ENCODE measurements at places on chromosomes 1 and 21.

DNA sequence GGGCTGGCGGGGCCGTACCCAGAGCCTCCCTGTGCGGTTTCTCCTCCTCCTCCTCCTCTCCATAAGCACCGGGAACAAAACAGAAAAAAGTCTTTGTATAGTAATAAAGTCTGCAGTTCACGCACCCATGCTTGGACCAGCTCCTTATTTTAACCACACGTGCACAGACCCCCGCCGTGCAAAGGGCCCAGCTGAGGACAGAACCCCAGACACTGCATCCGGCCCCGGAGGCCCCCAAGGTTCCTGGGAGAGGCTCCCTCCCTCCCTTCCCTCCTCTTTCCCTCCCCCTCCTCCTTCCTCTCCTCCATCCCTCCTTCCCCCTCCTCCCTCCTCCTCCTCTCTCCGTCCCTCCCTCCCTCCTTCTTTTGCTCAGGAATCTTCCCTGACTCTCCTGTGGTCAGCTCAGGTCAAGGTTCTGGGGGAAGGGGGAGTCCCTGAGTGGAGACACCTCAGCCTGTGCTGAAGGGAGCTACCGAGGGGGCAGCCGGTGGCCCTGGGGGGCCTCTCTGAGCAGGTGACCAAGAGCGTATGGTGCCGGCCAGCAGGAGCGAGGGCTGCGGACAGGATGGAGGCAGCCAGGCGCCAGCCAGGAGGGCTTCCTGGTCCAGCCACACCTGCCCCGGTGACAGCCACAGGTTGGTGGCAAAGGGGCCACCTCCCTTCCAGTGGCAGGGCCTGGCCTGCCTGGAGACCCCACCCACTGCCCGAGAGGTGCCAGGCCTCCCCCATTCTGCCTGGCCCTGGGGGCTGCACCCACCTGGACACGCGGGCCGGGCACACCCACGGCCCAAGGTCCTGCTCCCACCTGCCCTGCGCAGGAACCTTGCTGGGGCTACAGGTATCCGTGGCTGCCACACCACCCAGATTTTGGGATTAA is 3.2 kb upstream of the TTLL10 start:
- no peak for DNase-seq

- DNase-seq, result no peak
Observed at GRCh38 chr1:64318428-64318827, 115.0 kb downstream of the UBE2U start.

DNA sequence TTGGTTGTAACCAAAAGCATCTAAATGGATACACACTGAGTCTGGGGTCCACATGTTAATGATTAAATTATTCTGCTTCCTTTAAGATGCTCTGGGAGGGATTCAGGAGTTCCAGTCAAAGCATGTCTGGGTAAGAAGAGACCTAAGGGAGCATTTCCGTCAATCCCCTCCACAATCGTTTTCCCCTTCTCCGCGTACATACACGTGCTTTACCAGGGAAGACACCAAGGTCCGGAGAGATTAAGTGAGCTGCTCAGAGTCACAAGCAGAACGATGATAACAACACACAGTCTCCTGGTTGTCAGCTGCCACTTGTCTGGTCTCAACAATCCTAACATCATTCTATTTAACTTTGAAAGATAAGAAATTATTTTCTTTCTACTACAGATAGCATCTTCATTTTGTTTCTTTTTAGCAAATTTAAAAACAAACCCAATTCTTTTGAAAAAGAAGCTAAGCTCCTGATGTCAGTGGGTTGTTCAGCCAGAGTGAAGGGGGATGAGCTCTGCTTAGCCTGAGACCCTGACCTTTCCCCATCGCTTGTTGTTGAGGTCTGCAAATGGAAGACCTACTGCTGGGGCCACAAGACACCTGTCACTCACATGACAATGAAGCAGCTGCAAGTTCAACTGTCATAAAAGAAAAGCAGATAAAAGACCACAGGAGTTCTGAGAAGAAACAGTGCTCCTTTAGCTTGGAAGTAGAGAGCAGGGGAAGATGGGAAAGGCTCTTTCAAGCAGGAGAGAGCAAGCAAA is 4.5 kb downstream of the PAFAH2 start:
- no peak for DNase-seq

DNA sequence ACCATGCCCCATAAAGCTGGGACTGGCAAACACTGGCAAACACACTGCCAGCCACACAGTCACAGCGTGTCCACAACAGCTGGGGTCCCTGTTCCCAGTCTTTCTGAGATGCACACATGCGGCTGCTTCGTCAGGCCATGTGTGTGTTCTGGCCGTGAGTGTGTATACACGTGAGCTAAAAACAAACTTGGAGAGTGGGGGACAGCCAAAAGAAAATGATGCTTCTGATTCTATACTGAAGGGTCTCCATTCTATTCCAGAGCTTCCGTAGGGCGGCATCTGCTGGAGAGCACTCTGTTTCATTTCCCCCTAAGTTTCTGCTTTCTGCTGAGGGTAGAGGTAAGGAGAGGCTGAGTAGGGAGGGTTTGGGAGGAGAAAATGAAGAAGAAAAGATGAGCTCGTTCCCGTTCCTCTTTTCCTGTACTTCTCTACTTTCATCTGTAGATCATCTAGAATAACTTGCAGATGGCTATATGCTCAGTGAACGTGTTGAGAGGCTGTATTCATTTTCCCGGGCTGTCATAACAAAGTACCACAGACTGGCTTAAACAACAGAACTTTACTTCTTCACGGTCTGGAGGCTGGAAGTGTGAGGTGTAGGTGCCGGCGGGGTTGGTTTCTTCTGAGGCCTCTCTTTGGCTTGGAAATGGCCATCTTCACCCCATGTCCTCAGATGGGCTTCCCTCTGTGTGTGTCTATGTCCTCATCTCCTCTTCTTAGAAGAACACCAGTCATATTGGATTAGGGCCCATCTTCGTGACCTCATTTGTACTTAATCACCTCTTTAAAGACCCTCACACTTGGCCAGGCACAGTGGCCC is 151.6 kb downstream of the TOMM20 start:
- no peak for DNase-seq

GRCh38 chr1:175217721-175218531 is 25.4 kb upstream of the KIAA0040 start:
- no peak for DNase-seq

- no peak for DNase-seq
Observed at GRCh38 chr1:44830900-44831304, 12.2 kb downstream of the PTCH2 start.

DNA sequence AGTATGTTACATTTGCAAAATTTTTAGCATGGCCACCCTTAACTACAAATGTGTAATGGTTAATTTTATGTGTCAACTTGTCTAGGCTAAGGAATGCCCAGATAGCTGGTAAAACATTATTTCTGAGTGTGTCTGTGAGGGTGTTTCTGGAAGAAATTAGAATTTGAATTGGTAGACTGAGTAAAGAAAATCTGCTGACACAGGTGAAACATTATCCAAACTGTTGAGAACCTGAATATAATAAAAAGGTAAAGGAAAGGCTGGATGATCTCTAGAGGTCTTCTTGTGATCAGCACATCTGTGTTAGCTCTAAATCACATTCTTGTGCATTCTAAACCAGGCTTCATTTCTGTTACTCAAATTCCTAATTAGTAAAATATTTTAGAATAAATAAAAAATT is 100.8 kb downstream of the UCHL5 start:
- no peak for DNase-seq

DNA sequence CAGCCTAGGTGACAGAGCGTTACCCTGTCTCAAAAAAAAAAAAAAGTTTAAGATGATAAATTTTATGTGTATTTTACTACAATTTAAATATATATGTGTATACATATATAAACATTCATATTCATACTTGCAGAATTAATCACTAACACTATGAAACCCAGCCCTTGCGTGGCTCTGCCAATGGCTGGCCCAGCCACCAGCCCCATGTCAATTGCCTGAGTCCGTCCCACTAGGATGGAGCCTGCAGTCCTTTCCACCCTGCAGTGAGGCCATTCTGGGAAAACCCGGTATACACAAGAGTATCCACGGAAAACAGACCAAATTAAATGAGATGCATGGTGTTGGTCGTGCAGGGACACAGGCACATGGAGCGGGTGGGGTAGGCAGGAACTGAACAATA is 49.7 kb downstream of the TCP10L start:
- no peak for DNase-seq

DNA sequence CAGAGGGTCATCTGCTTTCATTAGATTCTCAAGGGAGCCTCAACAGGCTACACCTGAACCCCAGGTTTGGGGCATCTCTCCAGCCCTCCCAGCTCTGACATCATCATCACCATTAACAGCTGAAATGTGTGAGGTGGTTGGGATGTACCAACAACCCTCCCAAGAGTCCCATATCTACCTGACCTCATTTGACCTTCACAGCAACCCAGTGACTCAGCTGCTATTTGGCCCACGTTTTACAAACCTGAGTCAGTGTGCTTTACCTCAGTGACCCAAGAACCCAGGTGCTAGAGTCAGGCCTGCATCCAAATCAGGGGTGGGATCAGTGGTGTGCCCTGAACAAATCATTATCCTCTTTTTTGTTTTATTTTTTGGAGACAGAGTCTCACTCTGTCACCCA is 53.3 kb upstream of the TINAGL1 start:
- no peak for DNase-seq

DNA sequence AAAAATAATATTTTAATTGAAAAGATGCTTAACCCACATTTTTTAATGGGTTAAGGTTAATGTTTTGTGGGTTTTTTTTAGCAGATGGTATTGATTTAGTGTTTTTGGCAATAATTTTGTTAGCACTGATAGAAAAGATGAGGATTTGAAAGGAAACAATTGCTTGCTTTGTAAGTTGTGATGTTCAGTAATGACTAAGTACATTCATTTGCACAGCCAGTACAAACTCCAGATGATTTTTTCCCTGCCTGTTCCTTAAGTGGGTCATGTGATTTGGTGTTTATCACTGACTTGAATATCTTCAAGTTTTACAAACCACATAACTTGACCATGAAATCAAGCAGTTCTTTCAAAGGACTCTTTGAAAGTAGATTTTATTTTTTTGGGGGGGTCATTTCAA is 15.0 kb downstream of the DISP1 start:
- DNase-seq, result no peak

- DNase-seq, result no peak
Observed at GRCh38 chr1:214391873-214392645, 111.1 kb downstream of the SMYD2 start.

- no peak for DNase-seq
Observed at GRCh38 chr21:39132248-39132647, 51.0 kb downstream of the PSMG1 start.

- DNase-seq, result no peak
Observed at GRCh38 chr1:187634940-187635339, 806.2 kb downstream of the PLA2G4A start.

GRCh38 chr21:45865106-45865835 is 116.3 kb upstream of the COL6A1 start:
- DNase-seq, result no peak

- DNase-seq, result no peak
Observed at GRCh38 chr1:234902774-234903547, 225.7 kb downstream of the TOMM20 start.

DNA sequence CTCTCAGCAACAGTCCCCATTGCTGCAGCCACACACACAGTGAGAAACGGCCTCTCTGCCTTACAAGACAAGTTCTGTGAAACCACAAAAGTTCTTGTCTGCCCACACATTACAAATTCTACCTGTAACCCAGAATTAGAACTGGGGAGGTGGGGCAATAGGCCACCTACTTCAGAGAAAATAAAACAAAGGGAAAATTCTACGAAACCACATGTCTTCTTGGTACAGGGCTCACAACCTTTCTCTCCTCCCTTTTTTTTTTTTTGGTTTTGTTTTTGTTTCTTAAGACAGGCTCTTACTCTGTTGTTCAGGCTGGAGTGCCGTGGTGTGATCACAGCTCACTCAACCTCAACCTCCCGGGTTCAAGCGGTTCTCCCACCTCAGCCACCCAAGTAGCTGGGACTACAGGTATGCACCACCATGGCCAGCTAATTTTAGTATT is 30.2 kb downstream of the LPAR3 start:
- DNase-seq, result peak; percentile 79

GRCh38 chr1:40185951-40186864 is 25.0 kb downstream of the RLF start:
- no peak for DNase-seq

GRCh38 chr1:155295183-155295941 is 5.9 kb downstream of the PKLR start:
- DNase-seq, result no peak

DNA sequence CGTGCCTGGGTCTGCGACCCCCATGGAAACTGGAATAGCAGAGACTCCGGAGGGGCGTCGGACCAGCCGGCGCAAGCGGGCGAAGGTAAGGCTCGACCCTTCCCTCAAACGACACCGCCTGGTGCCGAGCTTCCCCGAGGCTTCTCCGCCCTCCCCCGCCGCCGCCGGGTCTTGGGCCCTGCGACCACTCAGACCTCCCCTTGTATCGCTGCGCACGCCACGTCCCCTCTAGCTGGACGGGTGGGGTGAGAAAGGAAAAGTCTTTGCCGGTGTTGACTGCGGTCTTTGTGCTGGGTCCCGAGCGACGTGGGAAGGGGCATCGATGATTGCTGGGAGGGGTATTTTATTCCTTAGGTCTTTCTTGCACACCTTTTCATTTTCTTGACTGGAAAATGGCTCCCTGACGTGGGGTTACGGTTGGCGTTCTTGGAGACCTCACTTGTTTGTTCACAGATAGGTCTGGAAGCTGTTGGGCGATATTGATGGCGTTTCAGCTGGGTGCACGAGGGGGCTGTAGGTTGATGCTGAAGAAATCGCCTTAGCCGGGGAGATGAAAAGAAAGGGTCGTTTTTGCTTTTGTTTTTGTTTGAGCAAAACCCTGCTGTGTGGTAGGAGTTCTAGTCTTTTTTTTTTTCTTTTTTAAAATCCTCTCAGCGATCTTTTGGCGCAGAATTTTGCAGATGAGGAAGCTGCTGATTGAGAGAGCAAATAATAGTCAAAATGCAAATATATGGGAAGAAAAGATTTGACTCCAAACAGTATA is 776 bp downstream of the KDM1A start:
- peak; percentile 6 for DNase-seq

- DNase-seq, result no peak
Observed at GRCh38 chr1:172650474-172651193, 8.3 kb upstream of the FASLG start.

DNA sequence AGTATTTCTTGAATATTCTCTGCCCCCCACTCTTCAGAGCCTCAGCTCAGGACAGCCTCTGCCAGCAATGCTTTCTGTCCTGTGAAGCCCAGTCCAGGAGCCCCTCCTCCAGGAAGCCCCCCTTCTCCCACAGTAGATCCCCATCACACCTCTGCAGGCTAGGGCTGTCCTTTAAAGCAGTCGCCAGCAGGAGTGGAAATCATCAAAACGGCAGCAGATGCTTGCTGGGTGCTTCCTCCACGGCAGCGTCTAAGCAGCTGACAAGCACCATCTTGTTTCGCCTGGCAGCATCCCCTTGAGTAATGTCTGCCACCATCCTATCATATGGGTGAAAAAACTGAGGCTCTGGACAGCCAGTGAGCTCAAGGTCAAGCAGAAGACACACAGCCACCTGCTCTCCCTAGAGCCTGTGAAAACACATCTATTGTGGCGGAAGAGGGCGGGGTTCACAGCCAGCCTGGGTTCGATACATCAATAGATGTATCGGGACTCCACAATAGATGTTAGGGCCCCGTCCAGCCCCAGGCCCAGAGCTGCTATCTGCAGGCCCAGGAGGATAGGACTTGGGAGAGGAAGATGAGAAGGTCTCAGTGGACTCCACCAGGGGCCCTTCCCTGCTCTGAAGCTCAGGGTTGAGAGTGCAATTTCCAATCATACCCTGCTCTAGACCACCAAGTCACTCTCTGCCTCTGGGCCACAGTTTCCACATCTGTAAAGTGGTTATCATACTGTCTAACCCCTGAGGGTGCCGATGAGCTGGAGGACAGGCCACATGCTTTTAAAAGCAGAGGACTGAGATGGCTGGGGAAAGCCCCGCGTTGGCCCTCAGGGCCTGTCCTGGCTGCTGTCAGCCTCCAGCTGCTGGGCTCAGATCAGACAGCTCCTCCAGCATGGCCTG is 17.5 kb downstream of the RUNX3 start:
- no peak for DNase-seq

All from central memory CD4-positive, alpha-beta T cell (primary cell).